Keratinocyte (primary cell): ENCODE measurements at places on chromosomes 12 and 14.

GRCh38 chr12:71008616-71009015, 88.1 kb upstream of the PTPRR start:
- DNase-seq = no peak

- DNase-seq = no peak
These were observed 17.3 kb downstream of the KLRK1 start for GRCh38 chr12:10372559-10372958.

GRCh38 chr14:72605096-72605920, 288.6 kb downstream of the DPF3 start:
- DNase-seq = no peak

DNA sequence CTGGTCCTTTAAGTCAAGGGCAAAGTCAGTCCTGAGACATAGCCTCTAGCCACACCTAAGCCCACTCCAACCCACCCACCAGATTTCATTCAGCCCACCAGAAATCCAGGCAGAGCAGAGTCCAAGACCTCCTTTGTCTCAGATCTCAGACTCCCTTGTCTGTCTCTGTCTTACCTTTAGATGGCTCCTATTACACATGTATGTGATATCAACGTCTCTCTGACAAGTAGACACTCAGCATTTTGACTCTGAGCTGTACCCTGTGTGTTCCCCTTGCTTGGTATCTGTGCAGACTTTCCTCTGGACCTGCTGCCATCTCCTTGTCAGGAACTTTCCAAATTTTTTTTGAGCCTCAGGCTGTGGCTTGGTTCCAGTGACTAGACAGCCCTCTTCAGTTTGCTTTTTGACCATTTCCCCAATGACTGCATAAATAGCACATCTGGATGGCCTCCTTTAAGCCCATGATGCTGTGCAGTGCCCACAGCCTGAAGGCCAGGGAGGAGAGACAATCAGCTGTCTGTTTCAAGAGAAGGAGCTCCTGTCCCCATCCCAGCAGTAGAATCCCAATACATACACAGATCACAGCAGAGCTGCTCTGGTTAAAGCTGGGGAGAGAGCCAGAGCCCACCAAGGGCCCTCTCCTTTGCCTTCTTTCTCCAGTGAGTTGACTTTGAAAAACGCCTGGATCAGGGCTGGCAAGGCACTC, 7.0 kb downstream of the POU6F1 start:
- DNase-seq = no peak

- DNase-seq = no peak
These were observed 100.6 kb downstream of the LGMN start for GRCh38 chr14:92647797-92648279.

- DNase-seq = no peak
These were observed 181.2 kb upstream of the NRXN3 start for GRCh38 chr14:77988970-77989369.

DNA sequence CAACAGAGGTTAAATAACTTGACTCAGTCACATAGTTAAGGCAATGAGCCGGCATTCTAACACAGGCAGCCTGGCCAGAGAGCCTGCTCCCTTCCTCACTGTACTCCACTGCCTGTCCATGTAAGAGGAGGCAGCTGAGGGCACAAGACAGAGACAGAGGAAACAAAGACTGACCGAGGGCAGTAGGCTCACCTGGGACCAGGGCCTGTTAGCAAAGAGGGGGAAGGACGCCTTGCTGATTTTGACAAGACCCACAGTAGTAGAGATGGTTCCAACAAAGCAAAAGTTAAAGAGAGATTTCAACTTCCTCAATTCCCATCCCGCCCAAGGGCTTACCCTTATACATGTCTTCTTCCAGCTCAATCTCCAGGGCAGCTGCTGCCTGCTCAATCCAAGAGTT, 26.5 kb downstream of the OTUB2 start:
- DNase-seq = no peak

- DNase-seq = no peak
These were observed 1.7 kb downstream of the PDE3A start for GRCh38 chr12:20370014-20370386.

- no peak for DNase-seq
These were observed 5.2 kb downstream of the MUCL1 start for GRCh38 chr12:54859502-54859901.

GRCh38 chr14:99779751-99780150, 13.5 kb upstream of the EML1 start:
- peak; percentile 26 for DNase-seq

DNA sequence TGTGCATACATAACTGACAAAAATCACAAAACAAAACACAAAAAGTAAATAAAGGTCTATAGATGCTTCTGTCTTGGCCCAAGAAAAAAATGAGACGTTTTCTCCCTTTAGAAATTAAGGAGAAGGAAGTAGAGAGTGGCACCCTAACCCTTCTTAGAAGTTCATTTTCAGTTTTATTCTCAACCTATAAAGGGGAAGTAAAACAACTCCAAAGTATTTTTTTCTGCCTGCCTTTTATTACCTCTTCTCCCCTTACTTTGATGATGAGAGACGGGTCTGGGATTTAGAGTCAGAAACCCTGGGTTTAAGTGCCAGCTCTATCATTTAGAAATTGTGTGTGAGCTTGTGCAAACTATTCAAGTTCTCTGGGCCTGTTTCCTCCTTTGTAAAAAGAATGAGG, 2.8 kb downstream of the PRIM1 start:
- DNase-seq = no peak
